CD4-positive, alpha-beta T cell treated with Interleukin-21 for 1 hour (primary cell): ENCODE measurements at places on chromosomes 16 and 17.

DNA sequence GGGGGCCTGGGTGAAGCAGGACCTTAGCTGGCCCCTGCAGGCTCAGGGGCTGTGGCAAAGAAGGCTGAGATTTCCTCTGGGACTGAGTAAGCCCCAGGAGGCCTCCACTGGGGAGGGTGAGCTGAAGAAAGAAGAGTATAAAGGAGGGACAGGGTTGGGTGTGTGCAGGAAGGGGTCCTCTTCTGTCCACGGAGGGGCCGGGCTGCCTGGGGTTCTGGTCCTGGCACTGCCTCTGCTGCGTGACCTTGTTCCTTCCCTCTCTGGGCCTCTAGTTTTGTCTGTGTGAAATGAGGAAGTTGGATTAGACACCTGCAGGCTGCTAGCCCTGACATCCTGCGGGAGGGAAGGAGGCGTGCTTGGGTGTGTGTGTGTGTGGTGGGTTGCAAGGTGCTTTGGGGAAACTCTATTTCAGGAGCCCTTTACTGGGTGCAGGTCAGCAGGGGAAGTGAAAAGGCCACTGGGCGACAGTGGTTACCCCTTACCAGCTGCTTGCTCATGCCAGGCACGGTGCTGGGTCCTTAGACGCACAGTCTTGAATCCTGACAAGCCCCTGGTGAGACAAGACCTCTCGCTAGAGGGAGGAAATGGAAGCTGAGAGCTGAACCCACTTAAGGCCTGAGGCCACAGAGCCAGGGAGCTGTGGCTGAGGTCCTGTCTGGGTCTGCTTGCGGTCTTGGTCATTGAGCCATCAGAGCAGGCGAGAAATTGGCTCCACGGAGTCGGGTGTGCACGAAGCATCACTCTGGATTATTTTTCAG is 60.7 kb downstream of the OR1D5 start:
- DNase-seq, result peak; percentile 7

GRCh38 chr17:46053911-46054534 is 55.0 kb downstream of the STH start:
- no peak for DNase-seq

DNA sequence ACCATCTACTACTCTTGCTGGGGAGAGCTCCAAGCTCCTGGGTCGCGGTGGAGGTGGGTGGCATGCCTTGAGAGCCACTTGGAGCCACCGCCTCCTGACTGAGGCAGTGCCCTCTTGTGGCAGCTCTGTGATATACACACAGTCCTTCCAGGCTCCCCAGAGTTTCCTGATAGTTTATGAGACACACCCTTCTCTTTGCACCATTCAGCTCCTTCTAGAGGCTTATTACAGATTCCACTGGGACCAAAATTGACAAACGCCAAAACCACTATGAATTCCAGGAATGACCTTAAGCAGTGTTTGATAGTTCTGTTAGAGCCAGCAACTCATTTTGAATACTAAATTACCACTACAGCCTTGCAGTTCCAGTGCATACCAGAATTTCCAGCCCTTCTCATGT is 170.1 kb upstream of the CDH13 start:
- DNase-seq, result peak; percentile 32

GRCh38 chr17:73984941-73985340 is 218.5 kb upstream of the RPL38 start:
- DNase-seq, result no peak

DNA sequence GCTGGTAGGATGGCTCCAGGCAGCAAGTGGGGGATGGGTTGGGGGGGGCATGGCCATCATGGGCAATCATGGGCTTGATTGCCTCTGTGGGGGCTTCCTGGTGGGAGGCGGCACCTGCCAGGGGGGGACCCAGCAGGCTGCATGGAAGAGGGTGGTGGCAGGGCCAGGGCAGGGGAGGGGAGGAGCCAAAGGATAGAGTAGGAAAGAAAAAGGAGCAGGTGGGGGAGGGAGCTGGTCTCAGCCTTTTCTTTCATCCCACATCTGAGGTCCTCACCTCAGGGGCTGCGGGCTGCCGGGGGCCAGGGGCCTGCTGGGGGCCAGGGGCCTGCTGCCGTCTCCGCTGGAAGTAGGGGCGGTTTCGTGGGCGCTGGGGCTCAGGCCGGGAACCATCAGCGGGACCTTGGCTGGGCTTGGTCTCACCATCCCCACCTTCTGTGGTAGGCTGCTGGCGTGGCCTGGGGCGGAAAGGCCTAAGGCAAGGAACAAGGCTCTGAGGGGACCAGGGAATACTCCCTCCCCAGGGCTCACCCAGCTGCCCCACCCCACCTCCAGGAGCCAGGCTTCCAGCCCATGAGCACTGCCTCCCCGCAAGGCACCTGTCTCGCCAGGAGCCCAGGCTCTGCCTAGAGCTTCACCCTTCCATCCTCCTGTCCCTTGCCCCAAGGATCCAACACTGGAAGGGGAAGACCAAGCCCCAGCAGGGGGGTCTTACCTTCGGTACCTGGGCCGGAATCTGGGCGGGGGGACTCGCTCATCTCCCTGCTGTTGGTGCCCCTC is 5.0 kb downstream of the YBX2 start:
- DNase-seq, result no peak

GRCh38 chr16:87326151-87326571 is 9.0 kb upstream of the C16orf95 start:
- no peak for DNase-seq

DNA sequence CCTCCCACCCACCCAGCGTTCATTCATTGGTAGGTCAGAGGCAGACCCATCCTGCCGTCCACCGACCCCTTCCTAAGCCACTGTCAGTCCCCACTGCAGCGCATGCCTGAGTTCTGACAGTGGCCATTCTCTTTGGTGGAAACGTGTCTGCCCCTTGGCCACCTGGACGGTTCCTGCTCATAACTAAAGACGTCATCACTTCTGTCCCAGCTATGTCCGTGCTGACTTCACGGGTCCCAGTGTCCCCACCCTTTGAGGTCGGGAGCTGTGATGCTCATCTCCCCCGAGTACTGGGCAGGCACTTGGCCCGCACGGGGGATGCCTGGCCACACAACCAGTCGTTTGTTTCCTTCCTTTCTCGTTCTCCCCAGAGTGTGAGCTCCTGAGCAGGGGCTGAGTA is 267.1 kb downstream of the C16orf95 start:
- no peak for DNase-seq

DNA sequence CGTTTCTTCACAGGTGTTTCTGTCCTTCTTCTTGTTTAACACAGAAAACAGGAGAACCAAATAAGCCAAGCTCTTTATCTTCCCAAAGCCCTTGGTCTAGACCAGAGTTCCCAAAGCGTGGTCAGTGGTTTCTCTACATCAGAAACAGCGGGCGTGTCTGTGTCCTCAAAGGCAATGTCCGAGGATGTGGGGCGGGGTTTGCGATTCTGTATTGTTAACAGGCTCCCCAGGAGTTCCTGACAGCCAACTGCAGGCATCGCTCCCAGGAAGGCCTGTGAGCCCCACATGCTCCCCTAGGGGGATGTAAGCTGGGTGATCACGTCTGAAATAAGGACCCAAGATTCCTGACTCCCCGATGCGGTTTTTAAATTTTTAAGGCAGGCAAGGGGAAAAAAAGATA is 28.4 kb upstream of the SLC25A19 start:
- no peak for DNase-seq

GRCh38 chr17:18008496-18009268 is 30.3 kb downstream of the ATPAF2 start:
- DNase-seq, result no peak

GRCh38 chr17:40416671-40417070 is 1.0 kb downstream of the TOP2A start:
- DNase-seq, result no peak

GRCh38 chr17:34997355-34997862 is 17.1 kb downstream of the LIG3 start:
- DNase-seq, result no peak

GRCh38 chr16:1792836-1793577 is 498 bp downstream of the IGFALS start:
- no peak for DNase-seq

DNA sequence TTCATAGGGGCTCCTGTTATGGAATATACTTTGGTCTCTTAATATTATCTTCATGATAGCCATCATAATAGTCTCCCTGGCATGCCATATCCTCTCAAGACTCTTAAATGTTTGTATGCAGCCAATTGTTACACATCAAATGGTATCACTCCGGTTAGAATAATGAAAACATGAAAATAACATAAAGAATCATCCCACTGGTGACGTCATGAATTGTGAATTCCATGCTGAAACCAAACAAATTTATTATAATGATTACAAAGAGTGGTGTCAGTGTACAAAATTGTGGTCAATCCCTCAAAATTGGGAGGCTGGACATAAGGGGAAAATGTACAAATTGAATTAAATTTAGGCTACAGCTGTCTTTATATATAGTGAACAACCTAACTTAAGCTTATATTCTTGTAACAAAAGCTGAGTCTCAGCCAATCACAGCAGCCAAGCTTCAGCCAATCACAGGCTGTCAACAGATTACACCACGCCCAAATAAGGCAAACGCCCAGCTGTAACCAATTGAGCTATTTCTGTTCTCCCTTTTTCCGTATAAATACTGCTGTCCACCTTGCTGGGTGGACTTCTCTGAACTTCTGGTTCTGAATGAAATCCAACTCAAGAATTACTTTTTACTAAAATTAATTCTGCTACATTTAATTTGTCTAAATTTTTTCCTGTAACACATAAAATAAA is 156.1 kb downstream of the CHD9NB start:
- no peak for DNase-seq

DNA sequence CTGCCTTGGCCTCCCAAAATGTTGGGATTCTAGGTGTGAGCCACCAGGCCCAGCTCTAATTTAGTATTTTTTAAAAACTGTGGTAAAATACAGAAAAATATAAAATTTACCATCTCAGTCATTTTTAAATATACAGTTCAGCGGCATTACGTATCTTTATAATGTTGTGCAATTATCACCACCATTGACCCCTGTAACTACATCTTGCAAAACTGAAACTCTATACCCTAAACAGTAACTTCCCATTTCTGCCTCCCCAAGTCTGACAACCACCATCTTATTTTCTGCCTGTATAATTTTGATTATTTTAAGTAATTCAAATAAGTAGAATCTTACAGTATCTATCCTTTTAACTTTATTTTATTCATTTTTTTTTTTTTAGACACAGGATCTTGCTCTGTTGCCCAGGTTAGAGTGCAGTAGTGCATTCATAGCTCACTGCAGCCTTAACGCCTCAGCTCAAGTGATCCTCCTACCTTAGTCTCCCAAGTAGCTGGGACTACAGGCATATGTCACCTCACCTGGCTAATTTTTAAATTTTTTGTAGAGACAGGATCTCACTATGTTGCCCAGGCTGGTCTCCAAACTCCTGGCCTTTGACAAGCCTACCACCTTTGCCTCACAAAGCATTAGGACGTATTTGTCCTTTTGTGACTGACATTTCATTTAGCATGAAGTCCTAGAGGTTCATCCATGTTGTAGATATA is 10.9 kb upstream of the GGA2 start:
- DNase-seq, result no peak

GRCh38 chr16:28309811-28310311 is 17.5 kb downstream of the SBK1 start:
- peak; percentile 90 for DNase-seq

GRCh38 chr16:66382966-66383299 is 16.4 kb downstream of the CDH5 start:
- DNase-seq, result no peak

GRCh38 chr17:50802609-50803571 is 32.5 kb upstream of the WFIKKN2 start:
- DNase-seq, result no peak

DNA sequence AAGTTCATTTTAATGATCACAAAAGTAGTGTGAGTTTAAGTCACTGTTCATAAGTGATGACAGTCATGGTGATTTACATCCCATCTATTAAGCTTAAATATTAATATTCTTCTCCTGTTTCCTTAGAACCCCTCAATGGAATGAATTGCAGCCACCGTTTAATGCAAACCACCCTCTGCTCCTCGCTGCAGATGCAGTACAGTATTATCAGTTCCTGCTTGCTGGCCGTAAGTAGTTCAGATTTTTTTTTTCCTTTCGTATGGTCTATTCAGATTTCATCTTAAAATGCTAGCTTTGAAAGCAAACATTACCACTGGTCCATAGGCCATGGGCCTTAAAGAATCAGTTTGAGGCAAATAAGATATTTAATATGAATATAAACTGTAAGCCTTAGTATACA is 359.0 kb upstream of the TBX2 start:
- DNase-seq, result no peak

- no peak for DNase-seq
Observed at GRCh38 chr16:74611721-74612120, 4.8 kb upstream of the GLG1 start.

DNA sequence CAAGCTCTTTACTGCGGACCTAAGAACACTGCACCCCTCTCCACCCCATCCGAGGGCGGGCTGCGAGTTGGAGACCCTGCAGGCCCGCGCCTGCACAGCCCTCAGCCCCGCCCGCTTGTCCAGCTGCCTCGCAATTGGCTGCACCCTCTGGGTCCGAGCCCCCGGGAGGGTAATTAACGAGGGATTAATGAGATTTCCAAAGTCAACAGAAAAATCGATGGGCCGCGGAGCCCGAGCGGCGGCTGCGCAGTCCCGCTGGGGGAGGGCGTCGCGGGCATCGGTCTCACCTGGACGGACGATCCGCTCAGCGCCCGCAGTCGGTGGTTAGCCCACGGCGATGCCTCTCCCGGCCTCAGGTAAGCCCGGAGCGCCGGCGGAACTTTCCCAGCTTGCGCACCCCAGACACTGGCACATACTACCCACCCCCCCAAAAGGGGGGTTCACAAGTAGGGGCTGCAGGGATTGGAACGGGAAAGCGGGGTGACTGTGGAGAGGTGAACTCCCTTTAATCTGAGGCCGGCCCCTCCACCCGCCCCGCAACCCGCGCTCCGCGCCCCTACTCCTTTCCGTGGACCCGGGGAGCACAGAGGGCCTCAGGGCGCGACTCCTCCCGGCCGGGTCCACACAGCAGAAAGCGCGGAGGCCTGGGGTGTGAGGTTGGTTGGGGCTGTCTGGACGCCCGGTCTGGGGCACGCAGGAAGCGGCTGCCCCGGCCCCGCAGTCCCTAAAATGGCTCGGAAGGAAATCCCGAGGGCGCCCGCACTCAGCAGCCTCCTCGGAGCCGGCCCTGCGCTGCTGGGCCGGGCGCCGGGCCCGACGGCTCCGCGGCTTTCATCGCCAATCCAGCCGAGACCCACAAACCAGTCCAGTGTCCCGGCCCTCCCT is at the start of gene OTOP3:
OTOP3 (plus strand) TSS at position 314 of the 885 bp plus-strand sequence; CDS start at position 338, 24 bp downstream.
- DNase-seq, result no peak
